ENCODE measurements at places on chromosomes 1 and 21.

GRCh38 chr1:106620521-106620954 lies 435.9 kb upstream of the PRMT6 start:
- peak; percentile 35 for DNase-seq

DNA sequence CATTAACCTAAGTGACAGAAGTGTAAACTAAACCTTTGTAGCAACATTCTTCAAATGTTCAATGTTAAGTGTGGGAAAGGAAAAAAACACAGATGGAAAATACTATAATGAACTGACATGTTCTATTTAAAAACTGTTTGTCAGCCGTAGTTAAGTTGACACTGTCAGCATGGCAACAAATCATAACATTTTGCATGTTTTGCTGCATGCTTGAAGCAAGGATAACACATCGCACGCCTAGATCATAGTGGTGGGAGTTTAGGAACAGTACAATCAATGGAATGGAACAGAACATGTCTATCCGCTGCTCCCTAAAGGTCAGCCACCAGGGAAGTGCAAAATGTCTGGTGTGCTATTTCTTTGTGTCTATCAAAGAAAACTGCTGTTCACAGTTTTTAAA lies 62.5 kb upstream of the ESRRG start:
- no peak for DNase-seq

DNA sequence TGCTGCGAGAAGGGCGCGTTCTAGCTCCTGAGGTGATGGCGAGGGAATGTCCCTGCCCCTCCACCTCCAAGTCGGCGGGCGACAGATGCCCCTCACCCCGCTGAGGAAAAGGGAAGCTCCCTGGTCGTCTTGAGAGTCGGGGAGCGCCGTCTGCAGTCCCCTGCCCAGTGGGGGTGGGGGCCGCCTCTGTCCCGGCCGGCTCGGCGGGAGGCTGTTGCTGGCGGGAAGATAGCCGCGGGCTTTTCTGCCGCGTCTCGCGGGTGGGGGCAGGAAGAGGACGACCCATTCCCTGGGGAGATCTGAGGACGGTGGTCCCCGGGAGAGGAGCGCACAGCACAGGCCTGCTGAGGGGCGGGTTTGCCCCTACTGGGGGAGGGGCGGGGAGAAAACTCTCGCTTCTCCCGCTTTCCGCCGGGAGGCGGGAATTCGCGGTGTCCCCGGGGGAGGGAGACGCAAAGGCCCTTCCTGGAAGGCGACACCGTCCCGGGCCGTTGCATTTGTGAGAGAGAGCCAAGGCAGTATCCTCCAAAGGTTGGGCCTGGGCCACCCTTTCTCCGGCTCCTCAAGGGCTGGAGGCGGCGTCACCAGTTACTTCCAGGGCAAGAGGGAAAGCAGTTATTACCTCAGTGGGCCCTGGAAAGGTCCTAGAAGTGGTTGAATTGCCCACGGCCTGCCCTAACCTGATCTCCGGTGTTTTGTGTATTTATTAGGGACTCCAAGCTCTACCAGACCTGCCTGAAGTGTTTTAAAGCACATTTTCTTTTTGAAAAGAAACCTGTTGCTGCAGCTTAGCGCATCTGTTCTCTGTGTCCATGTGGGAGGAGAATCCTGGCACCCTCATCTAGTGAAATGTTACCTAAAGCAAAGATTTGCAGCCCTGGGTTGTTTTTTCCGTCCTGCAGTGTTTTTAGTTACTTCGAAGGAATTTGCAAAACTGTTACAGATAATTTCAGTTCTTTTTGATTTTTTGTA lies 648 bp downstream of the S100PBP start:
- peak; percentile 90 for DNase-seq

DNA sequence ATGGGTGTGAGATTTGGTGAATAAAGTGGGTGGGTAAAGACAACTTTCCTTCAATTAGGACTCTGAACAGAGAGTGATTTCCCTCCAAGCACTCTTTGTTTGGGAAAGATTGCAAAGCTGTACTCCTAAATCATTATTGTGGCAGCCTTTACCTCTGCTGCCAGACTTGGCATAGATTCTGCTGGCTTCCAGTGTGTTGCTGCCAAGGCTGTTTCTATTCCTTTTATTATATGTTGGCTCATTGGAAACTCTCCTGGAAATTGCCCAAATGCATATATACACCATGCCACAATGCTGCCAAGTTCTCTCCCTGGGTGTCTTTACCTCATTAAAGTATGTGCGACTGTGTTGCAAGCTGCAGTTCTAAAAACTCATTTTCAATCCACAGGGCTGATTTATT lies 668.0 kb downstream of the MRPL39 start:
- DNase-seq: no peak

- DNase-seq: no peak
These were observed 51.5 kb downstream of the VANGL2 start for GRCh38 chr1:160451859-160452232.

DNA sequence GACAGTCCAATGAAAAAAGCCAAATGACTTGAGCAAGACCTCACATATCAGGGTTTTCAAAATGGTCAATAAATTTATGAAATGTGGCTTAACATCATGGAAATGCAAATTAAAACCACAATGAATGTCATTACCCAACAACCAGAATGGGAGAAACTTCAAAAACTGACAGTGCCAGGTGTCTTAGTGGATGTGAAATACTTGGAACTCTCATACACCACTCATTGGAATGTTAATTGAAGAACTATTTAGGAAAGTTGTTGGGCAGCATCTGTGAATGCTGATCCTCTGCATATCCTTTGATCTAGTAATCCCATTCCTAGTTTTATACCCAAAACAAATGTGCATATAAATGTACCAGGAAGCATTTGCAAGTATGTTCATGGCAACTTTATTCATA lies 19.2 kb upstream of the BACH1 start:
- no peak for DNase-seq

GRCh38 chr1:182670032-182670749 lies 14.2 kb downstream of the RGS8 start:
- no peak for DNase-seq

DNA sequence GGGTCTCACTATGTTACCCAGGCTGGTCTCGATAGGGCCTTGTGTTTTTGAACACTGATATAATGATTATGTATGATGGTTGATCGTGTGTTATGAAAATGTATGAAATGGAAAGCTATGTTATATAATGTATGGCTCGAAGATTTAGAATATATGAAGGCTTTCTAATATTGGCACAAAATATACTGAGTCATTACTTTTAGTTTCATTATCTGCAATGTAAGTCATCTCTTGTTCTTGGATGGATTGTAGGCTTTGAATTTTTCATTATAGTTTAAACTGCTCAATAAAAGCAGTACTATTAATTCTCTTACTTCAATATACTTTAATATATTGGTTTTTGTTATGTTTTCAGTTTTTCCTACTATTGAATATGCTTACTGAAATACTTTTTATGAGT lies 10.1 kb downstream of the FMN2 start:
- DNase-seq: no peak

DNA sequence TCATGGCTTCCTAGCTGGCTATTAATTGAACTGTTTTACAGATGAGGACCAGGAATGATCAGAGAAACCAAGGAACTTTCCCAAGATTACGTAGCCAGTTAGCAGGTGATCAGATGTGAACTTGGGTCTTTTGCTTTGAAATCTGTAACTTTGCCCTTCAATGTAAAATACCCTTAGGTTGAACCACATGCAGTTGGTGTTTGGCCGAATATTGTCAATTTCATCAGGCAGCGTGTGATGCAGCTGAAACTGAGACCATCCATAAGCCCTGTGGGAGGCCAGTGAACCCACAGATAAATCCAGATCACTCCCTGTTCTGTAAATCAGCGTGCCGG lies 150.8 kb downstream of the ETS2 start:
- no peak for DNase-seq

GRCh38 chr1:212858461-212859265 lies 588 bp downstream of the FLVCR1 start:
- DNase-seq: peak; percentile 84

DNA sequence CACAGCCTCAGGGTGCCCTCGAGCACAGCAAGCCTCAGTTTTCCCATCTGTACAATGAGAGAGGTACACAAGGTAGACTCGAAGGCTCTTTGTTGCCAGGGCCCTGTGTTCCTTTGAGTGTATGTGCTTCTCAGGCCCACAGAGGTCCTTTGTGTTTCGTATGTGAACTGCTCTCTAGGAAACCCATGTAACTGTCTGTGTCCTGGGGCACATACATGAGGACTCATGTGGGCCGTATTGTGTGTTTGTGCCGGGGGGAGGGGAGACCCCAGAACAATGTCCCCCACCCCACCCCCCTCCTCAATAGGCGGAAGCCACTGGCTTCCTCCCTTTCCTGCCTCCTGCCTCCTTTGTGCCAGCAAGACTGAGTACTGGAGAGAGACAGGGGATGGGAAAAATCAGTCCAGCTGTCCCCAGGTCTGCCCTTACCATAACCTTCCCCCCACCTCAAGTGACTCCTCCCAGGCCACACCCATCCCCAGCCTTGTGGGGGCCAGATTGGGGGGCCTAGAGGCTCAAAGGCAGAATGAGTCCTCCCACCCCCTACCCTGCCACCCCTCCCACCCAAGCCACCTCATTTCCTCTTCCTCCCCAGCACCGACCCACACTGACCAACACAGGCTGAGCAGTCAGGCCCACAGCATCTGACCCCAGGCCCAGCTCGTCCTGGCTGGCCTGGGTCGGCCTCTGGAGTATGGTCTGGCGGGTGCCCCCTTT lies at the start of gene TIE1:
TSS of gene TIE1 (plus strand) at position 605 of the 717 bp plus-strand sequence. CDS start at position 695, 90 bp downstream.
- DNase-seq: peak; percentile 41

- no peak for DNase-seq
These were observed 18.1 kb downstream of the CNR2 start for GRCh38 chr1:23895082-23895481.

GRCh38 chr1:170967042-170967910 lies 31.9 kb downstream of the MROH9 start:
- DNase-seq: no peak

GRCh38 chr1:67892476-67893125 lies 59.3 kb upstream of the GNG12 start:
- no peak for DNase-seq

- no peak for DNase-seq
These were observed 332.8 kb downstream of the KCTD3 start for GRCh38 chr1:215899901-215900300.

GRCh38 chr1:56284928-56285327 lies 294.4 kb downstream of the PLPP3 start:
- DNase-seq: no peak

DNA sequence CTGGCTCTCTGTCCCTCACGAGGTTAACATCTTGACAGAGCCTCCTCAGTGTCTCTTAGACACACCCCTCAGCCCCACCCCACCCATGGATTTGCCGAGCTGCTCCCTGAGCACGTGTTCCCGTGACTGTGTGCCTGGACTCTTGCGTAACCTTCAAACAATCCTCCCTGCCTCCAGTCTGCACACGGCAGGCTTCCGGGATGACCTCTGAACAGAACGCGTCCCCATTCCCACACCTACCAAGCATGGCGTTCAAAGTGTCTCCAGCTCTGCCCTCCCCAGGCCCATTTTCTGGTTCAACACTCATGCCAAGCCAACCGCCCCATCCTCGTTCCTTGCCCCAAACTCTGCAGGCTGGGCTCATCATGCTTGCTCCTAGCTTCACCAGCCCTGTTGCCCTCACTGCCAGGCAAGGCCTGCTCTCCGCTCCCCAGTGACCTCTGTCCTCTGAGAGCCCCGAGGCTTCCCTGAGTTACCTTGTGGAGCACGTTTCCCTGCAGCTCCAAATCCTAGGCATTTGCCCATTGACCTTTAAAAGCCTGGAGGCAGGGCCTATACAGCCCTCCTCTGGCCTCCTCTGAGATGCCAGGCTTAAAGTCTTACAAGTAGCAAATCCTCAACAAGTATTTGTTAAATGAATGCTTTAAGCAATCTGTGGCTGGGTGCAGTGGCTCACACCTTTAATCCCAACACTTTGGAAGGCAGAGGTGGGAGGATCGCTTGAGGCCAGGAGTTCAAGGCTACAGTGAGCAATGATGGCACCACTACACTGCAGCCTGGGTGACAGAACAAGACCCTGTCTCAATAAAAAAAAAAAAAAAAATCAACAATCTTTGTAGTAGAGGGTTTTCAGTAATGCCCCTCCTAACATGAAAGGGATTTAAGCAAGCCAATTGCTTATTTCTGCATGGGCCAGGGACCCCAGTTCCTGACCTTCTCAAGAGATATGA lies 5.0 kb downstream of the AGT start:
- DNase-seq: no peak

DNA sequence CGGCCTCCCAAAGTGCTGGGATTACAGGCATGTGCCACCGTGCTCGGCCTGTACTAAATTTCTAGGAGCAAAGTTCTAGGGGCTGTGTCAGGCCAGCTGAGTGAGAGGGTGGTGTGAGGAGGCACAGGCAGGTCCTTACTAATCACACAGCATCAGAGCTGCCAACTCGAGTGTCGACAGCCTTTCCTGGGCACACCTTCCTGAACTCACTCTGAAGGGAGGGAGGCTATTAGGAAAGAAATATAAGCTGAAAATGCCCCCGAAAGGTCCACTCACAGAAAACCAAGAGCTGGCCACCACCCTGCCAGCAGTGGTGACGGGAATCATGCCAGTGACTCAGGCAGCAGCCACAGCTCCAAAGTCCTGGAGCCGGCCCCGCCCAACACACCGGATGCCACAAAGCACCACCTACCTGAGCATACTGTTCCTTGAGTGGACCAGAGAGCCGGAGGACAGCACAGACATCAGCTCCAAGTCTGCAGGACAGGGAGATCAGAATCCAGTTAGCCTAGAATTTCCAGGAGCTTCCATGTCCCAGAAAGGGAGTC lies 4.5 kb downstream of the PMVK start:
- peak; percentile 78 for DNase-seq

- no peak for DNase-seq
These were observed 38.1 kb upstream of the RAP1GAP start for GRCh38 chr1:21707086-21707840.

DNA sequence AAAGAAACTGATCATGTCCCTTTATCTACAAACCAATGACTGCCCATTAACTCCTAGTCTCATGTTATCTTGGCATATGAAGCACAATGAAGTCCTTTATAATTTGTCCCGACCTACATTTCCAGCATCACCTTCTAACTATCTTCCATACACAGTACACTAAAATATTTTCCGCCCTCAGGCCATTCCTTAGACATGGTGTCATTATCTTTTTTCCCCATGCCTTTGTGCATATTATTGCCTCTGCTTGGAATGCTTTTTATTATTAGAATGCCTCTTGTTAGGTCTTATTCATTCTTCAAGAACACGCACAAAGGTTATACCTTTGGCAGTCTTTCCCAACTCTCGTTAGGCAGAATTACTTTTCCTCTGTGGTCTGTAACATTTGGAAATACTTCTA lies 39.6 kb downstream of the ATG4C start:
- DNase-seq: no peak

DNA sequence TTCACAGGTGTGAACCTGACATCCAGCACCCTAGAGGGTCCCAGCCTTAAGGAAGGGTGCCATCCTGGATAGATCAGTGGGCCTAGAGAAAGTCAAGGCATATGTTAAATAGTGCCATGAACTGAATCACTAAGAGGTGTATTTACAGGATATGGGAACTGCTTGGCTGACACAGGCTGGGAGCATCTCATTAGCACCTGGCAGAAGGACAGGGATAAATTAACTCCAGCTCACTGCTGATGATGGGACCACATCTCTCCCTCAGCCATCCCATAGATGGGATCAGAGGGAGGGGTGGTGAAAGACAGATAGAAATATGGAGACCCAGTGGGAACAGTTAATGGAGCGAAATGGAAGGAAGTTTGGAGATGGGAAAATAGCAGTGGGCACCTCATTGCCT lies 122.0 kb downstream of the IGSF21 start:
- no peak for DNase-seq

GRCh38 chr1:32861904-32862695 lies 8.6 kb downstream of the FNDC5 start:
- no peak for DNase-seq

Measured in upper lobe of left lung (tissue), 6 donors.